Epithelial cell of prostate (primary cell): ENCODE measurements at places on chromosomes 3 and 15.
A peak's percentile ranks its signal among the peaks of the same experiment; 100 is the strongest.

- DNase-seq = no peak
Measured at GRCh38 chr15:60784483-60785254, 305.7 kb upstream of the ICE2 start.

DNA sequence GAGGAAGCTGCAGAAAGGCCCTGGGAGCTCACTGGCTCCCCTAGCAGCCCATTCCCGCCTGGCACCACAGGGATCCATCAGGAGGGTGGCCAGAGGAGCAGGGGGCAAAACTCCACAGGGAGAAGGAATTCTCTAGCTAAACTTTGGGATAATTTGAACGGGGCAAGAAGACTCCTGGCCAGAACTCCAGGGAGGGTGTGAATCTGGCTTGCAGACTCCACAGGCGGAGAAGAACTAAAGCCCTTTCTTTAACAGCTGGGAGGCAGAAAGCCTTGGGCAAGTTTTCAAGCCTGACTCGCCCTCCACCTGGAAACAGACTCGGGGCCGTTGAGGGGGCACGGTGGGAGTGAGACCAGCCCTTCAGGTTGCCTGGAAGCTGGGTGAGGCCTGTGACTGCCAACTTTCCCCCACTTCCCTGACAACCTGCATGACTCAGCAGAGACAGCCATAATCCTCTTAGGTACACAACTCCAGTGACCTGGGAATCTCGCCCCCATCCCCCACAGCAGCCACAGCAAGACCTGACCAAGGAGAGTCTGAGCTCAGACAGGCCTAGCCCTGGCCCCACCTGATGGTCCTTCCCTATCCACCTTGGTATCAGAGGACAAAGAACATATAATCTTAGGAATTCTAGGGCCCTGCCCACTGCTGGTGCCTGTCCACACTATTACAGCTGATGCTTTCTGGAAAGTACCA lies 28.6 kb downstream of the SLC27A2 start:
- DNase-seq = no peak

DNA sequence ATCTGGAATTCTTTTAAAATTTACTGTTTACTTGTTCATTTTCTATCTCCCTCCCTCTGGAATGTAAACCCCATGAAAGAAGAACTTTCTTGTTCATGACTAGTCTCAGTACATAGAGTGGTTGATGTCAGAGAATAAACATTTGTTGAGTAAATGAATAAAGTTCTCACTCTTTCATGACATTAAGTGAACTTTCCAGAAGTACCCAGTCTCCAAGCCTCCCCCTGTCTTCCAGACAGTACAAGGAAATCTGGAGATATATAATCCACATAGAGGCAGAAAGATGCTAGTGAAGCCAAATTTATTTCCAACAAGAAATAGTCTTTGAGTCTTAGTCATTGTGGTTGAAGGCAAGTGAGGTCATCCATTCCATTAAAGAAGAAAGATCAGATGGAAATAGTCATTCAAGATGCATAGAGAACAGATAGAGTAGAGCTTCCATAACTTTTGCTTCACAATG lies 71.5 kb upstream of the GALNT15 start:
- no peak for DNase-seq

DNA sequence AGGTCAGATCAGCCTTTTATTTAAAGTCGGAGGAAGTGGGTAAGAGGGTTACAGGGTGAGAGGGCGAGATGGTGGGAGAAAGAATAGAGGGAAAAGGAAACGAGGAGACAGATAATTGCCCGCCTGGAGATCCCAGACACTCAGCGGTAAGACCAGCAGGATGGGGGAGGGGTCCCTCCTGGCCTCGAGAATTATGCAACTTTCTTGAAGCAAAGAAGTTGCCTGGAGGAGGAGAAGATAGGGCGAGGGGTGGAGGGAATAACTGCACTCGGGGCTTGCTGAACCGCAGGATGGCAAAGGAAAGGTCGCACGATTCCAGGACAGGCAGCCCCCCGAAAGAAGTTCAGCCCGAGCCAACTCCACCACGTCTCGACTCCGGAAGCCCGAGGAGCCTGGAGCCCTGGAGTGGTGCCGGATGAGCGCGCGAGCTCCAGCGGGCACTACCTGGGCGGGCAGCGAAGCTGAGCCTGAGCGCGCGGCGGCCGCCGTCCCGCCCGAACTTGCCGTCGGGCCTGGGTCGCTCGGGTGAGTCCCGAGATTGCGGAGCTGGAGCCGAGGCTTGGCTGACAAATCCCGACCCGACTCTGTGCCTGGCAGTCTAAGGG lies 402 bp downstream of the WWTR1 start:
- no peak for DNase-seq

GRCh38 chr15:80121546-80121945 lies 31.3 kb upstream of the FAH start:
- DNase-seq = no peak

GRCh38 chr3:15113471-15113870 lies 14.5 kb upstream of the RBSN start:
- DNase-seq = no peak

GRCh38 chr3:79986338-79986737 lies 218.5 kb upstream of the ROBO1 start:
- DNase-seq = no peak

GRCh38 chr3:64216274-64217147 lies 8.8 kb downstream of the PRICKLE2 start:
- peak; percentile 43 for DNase-seq

DNA sequence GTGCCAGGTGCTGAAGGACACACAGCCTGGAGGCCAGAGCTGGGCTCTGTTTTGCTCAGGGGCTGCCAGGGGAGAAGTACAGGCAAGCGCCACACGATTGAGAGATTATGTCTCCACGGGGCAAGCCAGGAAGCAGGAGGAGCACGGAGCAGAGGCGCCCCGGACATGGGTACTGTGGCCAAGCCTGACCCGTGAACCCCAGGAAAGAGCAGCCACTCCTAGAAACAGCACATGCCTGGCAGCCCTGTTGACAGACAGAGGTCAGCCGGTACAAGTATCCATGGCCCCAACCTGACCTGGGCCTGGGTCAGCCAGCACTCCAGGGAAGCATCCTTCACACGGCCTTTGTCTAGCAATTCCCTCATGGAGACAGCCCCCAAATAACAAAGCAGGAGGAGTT lies 89.4 kb downstream of the ADAMTS17 start:
- no peak for DNase-seq

- no peak for DNase-seq
Measured at GRCh38 chr15:55532944-55533343, 24.9 kb upstream of the DNAAF4 start.
